ENCODE measurements at places on chromosomes 2 and 18.

DNA sequence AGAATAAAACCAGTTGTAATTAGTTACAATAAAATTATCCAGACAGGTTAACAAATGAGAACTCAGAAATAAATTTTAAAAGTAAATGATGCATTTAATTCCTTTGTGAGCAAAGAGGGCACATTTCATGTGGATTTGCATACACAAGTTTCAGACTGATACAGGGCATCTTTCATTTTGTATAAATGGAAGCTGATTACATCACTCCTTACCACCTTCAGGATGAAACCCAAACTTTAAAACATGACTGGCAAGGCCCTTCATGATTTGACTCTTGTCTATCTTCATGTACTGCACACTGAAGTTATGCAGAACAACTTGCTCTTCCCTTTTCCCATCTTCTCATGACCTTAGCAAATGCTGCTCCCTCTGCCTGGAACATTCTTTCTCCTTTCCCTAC is 26.9 kb downstream of the EFEMP1 start:
- DNase-seq = no peak

- DNase-seq = no peak
These were observed 362.5 kb upstream of the TNP1 start for GRCh38 chr2:217222309-217222910.

DNA sequence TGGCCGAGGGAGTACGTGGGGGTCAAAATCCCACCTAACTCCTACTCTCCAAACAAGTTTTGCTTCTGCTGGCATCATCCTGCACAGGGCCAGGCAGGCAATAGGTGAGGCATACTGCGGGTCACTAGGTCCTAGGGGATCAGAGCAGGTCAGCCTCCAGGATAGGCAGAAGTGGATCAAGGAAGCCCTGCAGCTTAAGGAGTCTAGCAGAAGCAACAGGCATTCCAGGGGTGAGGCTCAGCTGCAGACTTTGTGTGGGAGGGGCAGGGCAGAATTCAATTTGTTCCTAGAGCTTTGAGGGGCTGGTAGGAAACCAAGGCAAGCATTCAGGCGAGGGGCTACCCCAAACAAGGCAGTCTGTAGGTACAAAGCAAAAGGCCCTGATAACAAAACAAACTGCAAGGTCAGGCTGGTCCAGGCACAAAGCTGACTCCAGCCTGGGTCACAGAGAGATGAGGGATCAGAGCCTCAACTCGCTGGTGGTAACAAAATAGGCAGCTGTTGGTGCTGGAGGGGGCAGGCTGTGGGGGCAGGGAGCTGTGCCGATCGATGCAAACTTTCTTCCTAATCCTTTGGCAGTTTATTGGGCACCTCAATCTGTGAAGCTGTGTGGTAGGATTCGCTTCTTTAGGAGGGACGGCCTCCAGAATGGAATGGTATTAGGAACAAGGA is 101.4 kb upstream of the STPG4 start:
- no peak for DNase-seq

GRCh38 chr18:33761363-33761762 is 183.3 kb downstream of the ASXL3 start:
- DNase-seq = no peak

- DNase-seq = no peak
These were observed 232.1 kb downstream of the SOX11 start for GRCh38 chr2:5923957-5924945.

DNA sequence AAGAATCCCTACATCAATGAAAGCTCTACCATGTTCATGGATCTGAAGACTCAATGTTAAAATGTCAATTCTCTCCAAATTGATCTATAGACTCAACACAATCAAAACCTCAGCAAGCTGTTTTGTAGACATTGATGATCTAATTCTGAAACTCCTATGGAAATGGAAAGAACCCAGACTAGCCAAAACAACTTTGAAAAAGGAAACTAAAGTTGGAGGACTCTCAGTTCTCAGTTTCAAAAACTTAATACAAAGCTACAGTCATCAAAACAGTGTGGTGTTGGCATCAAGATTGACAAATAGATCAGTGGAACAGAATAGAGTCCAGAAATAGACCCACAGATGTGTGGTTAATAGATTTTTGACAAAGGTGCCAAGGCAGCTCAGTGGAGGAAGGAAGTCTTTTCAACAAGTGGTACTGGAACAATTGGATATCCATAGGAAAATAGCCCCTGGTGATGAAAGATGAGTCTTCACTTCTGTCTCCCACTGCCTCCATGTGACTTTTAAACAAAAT is 30.4 kb downstream of the LBH start:
- no peak for DNase-seq

DNA sequence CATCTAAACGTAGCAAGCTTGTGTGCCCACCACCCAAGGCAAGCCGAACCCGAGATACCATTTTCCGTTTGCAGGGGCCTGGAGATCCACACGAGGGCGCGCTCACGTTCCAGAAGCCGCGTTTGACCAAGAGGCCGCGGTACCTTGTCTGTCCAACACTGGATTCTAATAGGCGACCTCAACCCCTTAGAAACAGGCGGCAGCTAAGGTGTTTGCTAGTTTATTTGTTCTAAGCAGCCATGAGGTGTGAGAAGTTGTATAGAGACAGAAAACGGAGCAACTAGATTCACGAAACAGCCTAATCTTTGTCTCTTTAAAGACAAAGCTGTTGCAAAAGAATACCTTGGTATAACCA is 4.2 kb downstream of the HOXD11 start:
- DNase-seq = no peak

DNA sequence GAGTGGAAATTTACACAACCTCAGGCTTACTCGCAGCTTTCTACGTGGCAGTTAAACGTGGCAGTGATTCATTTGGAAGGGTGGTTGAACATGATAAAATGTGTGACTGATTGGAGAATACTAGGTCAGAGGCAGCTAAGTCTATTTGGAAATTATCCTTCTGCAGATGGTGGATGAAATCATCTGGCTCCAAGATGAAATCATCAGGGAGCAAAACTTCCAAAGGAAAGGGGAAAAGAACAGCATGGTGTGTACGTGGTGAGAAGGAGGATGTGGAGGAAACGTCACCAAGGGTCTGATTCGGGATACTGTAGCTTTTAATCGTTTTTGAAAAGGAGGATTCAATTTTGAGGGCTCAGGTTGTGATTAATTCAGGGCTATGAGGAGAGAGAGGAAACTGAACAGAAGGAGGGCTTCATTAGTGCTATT is 47.9 kb downstream of the COL3A1 start:
- no peak for DNase-seq

GRCh38 chr2:150144546-150145298 is 342.7 kb downstream of the RND3 start:
- no peak for DNase-seq

GRCh38 chr18:38497266-38497665 is 931.7 kb upstream of the CELF4 start:
- no peak for DNase-seq

DNA sequence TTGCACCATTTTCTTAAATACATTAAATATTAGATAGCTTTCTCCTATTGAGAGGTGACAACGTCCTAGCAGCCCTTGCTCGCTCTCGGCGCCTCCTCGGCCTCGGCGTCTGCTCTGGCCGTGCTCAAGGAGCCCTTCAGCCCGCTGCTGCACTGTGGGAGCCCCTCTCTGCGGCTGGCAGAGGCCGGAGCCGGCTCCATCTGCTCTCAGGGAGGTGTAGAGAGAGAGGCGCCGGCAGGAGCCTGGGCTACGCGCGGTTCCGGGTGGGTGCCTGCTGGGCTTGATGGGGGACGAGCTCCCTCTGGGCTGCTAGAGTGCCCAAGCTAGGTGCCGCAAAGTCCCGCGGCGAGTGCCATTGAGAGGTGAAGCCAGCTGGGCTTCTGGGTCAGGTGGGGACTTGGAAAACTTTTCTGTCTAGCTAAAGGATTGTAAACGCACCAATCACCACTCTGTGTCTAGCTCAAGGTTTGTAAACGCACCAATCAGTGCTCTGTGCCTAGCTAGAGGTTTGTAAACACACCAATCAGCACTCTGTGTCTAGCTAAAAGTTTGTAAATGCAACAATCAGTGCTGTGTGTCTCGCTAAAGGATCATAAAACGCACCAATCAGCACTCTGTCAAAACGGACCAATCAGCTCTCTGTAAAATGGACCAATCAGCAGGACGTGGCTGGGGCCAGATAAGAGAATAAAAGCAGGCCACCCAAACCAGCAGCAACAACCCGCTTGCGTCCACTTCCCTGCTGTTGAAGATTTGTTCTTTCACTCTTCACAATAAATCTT is 3.1 kb downstream of the RPRD1A start:
- no peak for DNase-seq

GRCh38 chr2:18117592-18117991 is 239.1 kb downstream of the KCNS3 start:
- no peak for DNase-seq

- DNase-seq = no peak
These were observed 18.1 kb downstream of the ARHGAP28 start for GRCh38 chr18:6747646-6748045.

GRCh38 chr2:101617188-101617587 is 80.3 kb upstream of the MAP4K4 start:
- no peak for DNase-seq

DNA sequence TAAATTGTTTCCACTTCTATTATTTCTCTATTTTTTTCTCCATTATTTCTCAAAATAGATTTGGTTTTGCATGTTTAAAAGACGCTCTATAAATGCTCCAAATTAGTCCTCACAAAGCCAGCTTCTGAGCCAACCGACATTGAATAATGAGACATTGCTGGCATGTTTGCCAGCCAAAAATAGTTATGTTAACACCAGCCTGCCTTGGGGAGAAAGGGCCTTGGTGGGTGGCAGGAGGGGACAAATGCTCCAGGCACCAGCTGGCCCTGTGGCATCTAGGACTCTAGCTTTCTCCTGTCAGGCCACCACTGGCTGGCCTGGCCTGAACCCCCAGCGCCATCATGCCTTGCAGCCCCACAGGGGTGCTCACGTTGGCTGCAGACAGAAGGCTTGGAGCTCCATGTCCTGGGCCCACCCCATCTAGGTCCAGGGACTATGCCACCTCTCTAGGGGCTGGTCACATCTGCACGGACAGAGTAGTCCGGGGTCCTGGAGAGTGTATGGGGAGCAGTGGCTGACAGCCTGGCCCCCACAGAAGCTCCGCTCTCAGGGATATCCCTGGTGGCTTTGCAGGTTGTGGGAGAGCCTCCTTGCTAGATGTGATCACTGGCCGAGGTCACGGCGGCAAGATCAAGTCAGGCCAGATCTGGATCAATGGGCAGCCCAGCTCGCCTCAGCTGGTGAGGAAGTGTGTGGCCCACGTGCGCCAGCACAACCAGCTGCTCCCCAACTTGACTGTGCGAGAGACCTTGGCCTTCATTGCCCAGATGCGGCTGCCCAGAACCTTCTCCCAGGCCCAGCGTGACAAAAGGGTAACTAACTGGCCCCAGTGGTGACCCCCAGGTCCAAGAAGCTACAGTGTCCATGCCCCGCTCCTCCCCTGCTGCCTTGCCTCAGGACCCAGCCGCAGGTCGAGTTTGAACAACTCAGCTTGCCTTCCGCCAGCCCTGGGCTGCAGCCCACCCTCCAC is 12.5 kb downstream of the ABCG8 start:
- no peak for DNase-seq

- no peak for DNase-seq
These were observed 155.5 kb downstream of the CLIP4 start for GRCh38 chr2:29270701-29271121.

DNA sequence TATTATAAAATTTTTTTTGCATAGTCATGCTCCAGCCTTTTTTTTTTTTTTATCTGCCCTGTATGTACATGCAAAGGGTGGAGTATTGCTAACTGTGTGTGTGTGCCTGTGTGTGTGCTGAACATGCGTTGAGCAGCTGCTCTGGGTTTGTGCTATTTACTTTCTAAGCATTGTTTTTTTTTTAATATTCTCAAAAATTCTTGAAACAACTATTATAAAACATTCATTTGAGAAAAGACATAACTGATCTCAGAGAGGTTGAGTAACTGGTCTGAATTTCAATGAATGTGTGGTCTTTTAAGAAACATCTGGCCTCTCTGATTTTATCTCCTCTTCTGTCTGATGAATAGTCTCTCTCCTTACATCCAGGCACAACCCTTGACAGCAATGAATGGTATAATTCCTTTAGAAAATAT is 366.0 kb upstream of the SLC14A2 start:
- no peak for DNase-seq

- no peak for DNase-seq
These were observed 149.7 kb downstream of the BCL2 start for GRCh38 chr18:63169853-63170252.

DNA sequence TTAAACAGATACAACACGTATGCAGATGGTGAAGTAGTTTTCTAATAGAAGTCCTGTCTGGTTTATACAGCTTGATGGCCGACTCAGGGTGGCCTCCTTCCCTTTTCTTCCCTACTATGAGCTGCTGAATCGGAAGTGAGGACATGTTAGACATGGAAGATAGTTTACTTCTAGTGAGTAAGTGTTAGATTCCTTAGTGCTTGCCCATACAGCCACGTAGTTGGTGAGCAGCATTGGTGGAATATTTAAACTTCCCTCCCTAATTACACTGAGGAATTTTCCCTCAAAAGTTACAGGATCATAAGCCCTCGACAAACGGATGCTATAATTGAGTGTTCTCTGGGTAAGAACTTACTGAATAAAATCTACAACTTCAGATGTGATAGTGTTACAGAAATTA is 52.1 kb downstream of the RHBDD1 start:
- no peak for DNase-seq

GRCh38 chr2:129276978-129277584 is 702.4 kb upstream of the RAB6C start:
- no peak for DNase-seq

DNA sequence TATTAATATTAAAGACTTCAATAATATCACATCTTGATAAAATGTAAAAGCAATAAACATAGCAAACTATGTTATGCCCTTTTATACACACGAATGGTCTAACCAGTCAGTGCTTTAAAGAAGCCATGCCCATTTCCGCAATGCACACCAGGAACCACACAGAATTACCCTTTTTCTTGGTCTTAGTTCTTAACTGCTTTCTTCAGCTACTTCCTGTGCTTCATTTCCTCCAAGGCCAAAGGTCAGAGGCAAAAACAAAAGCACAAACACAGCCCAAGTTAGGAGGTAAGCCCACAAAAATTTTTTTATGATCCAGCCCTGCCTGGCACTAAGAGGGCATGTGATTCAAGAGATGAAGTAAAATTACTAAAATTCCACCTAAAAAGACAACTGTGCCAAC is 267.2 kb downstream of the FBXO15 start:
- DNase-seq = no peak

- no peak for DNase-seq
These were observed 182.9 kb downstream of the VWC2L start for GRCh38 chr2:214593727-214594126.

DNA sequence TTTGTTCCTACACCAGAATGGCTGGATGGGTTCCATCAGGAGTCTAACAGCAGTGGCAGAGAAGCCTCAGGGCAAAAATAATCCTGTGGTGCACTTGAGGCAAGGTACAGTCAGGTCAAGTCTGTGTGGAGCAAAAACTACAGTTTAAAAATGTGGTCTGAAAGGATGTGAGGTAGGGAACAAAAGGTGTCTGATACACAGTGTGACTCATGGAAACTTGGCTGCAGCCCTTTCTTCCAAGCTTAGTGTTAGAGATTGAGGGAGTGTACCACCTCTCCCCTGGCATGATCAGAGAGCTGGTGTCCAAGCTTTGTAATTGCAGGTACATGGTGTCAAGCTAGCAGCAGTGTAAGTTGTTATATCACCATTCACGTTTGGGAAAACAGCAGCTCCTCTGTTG is 8.9 kb downstream of the ANKAR start:
- DNase-seq = no peak
